NCI-H1092 treated with DMSO at 0.1 percent for 48 hours (cell line): ENCODE measurements at places on chromosomes 5 and 9.

DNA sequence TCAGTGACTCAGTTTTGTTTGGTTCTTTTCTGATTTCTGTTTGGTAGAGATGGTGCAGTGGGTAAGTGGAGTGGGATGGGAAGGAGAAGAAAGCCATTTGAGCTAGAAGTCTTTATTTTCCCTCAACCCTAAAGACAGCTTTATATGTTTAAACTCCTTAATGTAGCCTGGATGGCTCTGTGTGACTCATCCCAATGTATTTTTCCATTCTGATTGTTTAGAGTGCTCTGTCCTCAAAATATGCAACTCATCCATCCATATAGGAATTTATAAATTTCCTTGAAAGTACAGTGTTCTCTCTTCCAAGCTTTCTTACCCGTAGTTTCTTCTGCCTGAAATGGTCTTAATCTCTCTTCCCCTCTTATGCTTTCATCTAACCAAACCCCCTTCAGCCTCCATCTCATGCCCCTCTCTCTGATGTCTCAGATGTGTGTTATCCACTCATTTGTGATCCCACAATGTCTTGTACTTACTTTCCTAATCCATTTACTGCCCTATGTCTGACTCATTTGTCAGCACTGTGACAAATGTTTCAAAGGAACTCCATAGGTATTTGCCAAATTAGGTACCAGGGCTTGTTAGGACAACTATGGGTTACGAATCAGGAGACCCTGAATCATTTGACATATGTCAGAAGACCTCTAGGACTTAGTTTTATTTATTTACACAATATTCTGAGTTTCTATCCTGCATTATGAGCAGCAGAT is 217.5 kb upstream of the SGCD start:
- no peak for DNase-seq

DNA sequence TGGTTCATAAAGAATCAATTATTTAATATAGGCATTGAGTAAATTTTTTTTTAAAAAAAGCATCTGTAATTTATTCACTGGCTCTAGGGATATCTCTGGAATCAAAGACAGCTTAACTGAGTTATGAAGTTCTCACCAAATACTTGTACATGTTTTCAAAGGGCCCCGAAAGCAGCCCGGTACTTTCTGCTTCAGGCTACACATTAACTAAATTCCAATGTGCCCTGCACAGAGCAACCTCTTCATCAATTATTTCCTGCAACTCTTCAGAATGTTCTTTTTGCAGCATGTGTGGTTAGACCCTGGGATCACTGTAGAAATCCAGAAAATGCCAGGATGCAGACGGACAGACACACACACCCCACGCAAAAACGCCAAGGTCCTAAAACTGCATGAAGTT is 209.0 kb downstream of the EFNA5 start:
- no peak for DNase-seq

DNA sequence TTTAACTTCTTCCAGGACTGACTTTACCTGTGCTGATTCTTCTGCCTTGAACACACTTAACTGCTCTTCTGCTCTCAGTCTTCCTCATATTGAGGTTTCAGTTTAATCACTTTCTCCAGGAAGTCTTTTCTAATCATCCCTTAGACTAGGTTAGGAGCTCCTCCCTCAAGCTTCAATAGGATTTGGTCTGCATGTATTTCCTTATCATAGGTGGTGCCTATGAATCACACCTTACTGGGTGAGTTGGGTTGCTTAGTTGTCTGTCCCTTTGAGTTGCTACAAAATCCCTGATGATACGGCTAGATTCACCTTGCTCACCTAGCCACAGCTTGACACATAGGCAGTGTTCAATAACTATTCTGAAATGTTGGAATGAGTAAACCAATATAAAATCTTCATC is 164.4 kb downstream of the DNAH5 start:
- DNase-seq = no peak

DNA sequence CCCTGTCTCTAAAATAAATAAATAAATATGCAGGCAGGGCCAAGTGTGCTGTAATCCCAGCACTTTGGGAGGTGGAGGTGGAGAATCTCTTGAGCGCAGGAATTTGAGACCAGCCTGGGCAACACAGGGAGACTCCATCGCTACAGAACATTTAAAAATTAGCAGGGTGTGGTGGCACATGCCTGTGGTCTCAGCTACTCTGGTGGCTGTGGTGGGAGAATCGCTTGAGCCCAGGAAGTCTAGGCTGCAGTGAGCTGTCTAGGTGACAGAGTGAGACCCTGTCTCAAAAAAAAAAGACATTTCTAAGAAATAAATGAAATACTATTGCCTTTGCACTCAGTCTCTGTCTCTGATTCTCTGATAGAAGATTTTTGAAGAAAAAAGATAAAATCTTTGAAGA is 1.2 kb upstream of the PCDHGA10 start:
- DNase-seq = no peak

GRCh38 chr9:69584759-69585158 is 87.4 kb downstream of the APBA1 start:
- DNase-seq = no peak

GRCh38 chr5:7910738-7911428 is 41.9 kb downstream of the MTRR start:
- DNase-seq = no peak

DNA sequence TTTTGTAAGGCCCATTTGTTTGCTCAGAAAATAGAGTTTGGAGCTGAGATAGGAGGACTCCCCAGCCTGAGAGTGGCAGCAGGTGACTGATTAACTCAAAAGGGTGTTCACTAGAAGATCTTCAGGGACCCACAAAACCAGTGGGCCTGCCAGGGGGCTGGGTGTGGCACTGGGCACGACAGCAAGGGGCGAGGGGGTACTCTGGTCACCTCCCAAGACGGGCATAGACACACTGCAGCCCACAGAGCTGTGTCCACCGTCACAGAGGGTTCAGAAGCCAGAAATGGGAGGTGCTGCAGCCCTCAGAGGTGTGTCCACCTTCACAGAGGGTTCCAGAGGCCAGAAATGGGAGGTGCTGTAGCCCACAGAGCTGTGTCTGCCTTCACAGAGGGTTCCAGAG is 75.6 kb upstream of the CACNA1B start:
- DNase-seq = no peak

DNA sequence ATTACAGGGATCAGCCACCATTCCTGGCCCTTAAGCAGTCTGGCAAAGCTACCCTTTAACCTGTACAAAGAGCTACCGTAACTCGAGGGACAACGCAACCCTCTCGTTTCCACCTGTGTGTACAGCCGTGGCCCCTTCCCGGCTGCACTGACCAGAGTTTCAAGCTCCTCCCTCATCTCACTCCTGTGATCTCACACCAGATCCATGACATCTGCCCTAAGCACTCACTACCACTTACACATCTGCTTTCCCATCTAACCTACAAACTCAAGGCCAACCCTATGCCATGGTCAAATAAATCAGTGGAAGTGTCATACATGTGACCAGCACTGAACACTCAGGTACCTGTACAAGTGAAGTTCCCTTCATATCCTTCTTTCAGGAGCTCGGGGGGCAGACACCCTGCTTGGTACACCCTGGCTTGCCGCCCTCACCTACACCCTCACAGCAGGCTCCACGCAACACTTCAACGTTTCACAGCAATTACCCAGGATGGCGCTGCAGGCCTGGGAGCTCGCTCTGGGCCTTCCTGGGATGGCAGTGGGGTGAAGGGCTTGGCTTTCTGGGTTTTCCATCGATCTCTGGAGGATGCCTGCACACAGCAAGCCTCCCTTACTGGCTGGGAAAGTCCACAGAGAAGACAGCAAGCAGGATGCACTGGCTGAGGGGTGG is 61.7 kb downstream of the PRRT1B start:
- no peak for DNase-seq

DNA sequence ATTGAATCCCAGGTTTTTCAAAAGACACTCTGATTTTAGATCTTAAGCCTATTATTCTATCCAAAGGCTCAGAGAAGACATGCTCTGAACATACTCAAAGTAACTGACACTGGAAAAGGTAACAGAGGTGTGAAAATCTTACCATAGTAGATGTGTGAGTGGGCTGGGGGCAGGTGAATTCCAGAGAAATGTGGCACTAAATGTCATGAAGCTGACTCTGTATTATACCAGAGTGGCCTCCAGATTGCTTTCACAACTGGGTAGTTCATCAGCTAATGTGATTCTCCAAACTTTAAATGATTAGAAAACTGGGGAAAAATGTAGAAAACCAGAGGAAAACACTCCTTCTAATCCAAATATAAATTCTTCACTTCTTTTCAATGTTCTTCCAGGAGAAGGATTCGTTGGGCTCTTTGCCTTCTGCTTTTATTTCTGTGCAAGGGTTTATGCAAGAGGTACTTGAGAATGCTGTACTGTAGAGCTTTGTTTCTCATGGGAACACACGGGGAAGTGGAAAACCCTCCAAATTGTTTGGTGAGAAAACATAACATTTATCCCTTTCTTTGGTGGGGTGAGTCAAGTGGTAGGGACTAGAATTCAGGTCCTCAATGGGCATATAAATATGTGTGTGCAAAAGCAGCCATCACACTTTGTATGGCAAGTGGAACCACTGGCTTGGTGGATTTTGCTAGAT is at the start of gene SCGB3A2:
TSS of gene SCGB3A2 (plus strand) at position 646 of the 694 bp plus-strand sequence. CDS start 93 bp downstream, outside the sequence.
- no peak for DNase-seq

DNA sequence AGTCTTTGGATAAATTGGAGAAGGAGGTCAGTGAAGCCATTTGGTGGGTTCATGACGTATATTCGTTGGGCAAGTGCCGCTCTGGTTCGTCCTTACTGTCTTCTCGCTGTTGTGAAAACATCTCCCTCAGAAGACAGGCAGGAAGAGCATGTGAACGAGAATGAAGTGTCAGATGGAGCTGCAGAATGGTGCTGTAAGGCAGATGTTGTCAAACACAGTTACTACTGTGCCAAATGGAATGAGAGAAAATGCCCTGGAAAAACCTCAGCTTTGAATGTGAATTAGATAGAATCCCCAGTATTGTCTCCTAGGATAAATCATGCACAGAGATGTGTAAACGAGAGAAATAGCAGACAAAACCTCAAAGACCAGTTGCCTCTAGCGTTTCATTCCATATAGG is 121.5 kb downstream of the CAMK4 start:
- no peak for DNase-seq

GRCh38 chr9:115369322-115369957 is 251.5 kb upstream of the TNC start:
- DNase-seq = peak; percentile 90

GRCh38 chr5:159441441-159441840 is 111.2 kb upstream of the IL12B start:
- no peak for DNase-seq

DNA sequence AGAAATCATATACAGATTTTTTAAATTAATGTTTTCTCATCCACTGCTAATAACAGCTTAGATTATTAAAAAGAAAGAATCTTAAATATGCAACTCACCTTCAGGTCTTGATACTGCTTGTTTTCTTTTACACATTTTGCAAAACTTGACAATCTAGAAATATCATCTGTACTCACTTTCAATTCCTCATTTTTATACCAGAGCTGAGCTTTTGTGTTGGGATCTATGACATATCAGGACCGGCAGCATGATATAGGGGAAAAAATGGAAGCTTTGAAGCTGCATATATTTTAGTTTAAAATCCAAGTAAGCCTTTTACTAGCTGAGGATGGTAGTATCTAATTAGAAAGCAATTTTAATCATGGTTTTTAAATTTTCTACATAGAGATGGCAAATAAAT is 75.7 kb upstream of the SMARCA2 start:
- no peak for DNase-seq

DNA sequence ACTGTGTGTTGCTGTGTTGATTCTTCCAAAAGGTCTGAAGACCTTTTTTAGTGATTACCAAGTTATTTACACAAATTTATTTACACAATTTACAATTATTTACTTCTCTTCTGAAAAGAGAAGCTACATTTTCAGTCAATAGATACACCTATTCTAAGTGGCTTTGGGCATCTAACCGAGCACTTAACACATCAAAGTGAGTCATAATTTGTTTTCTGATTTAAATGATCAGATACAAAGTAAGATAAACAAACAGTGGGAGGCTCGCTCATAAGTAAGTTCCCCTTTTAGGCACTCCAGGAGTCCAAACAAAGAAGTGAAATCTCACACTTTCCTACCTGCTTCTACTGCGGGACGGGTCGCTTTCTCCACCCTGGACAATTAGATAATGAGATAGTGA is 90.2 kb downstream of the APBA1 start:
- no peak for DNase-seq

- DNase-seq = no peak
Observed at GRCh38 chr9:130632841-130633240, 31.6 kb upstream of the PRDM12 start.

- no peak for DNase-seq
Observed at GRCh38 chr5:128844354-128844923, 120.8 kb upstream of the SLC27A6 start.

- DNase-seq = no peak
Observed at GRCh38 chr9:4086119-4087090, 213.5 kb downstream of the GLIS3 start.

GRCh38 chr5:21644032-21644431 is 1209.1 kb downstream of the CDH12 start:
- DNase-seq = no peak
